ENCODE measurements at places on chromosomes 12 and 14.

GRCh38 chr12:77122236-77122635 lies 56.9 kb upstream of the E2F7 start:
- DNase-seq = no peak

DNA sequence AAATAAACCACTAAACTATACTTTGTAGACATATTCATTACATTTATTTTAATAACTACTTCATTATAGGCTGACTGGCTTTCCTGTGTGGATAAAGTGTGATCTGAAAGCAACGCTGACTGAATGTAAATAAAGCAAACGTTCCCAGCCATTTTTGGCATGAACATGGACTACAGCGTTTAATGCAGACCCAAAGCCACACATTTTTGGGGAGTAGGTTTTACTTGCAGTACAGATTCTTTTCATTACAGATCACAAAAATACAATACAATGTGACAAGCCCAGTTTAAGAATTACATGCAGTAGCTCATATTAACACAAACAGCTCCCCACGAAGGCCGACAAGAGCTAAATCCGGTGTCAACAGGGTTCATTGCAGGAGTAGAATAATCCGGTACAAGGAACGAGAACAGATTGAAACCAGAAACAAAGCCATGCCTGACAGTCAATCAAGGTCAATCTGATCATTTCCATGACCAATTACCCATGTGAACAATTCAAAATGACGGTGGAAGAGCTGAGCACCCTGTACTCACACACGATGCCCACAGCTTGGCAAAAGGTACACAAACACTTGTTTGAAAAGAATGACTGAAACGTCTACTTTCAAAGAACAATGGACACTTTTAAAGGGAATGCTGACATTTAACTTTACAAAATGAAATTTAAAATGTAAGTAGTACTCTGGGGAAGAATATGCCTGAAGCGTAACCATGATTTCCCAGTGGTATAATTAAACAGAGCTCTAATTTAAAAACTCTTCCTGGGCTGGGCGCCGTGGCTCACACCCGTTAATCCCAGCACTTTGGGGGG lies 5.3 kb downstream of the BAG5 start:
- DNase-seq = no peak

GRCh38 chr12:76639646-76640045 lies 80.1 kb upstream of the OSBPL8 start:
- no peak for DNase-seq

- no peak for DNase-seq
Observed at GRCh38 chr12:6030081-6030480, 85.0 kb upstream of the ANO2 start.

DNA sequence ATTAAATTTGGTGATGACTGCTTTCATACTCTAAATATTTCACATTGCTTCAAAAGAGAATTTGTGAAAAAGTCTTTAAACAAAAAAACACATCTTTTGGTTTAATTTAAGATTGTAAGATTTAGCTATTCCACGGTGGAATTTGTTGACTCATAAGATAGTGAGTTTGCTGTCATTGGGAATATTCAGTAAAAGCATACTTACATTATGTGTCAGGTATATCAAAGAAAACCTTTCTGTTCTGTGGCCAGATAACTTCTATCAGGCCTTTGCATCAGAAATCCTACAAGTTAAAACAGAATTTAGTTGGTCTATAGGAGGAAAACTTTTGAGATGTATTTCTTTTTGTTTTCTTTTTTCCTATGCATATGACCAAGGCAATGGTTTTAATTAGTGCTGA lies 148.8 kb upstream of the E2F7 start:
- DNase-seq = no peak

DNA sequence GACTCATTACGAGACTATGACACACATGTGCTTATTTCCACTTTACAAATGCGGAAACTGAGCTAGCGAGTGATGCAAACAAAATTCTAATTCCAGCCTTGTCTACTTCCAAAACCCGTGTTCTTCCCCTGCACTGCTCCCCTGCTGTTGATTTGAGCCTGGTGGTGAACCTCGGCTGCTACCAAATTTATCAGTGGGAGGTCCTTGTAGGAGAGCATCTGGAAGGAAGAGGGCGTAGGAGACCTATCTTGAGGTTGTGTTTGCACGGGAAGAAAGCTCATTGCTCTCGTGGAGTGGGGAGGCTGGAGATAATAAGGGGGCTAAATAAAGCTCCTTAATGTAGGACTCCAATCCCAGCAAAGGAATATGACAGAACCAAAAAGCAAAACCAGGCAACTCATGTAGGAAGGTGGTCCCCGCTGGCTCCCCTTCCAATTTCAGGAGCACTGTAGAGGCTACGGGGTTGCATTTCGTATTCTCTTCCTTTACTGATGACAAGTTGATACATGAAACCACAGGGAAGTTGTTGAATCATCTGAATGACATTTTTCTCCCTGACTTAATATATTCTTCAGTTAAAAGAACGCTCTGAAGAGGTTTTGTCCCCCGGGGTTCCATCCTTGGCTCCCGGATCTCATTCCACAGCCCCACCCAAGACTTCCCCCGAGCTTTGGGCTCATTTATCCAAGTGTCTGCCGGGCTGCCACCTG lies 52.6 kb downstream of the FZD10 start:
- no peak for DNase-seq

GRCh38 chr14:100203146-100203545 lies 35.8 kb upstream of the YY1 start:
- no peak for DNase-seq

DNA sequence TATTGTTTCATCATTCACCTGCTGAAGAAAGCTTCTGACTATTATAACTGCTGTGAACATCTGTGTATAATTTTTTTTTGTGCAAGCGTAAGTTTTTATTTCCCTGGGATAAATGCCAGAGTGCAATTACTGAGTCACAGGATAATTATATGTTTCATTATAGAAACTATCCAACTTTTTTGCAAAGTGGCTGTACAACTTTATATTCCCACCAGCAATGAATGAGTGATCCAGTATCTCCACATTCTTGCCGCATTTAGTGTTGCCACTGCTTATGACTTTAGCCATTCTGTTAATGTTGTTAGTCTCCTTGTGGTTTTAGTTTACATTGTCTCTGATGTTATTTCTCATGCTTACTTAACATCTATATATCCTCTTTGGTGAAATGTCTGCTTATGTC lies 88.1 kb upstream of the CCDC175 start:
- no peak for DNase-seq

GRCh38 chr12:130212384-130212989 lies 50.2 kb downstream of the FZD10 start:
- DNase-seq = no peak

GRCh38 chr12:4091016-4091743 lies 182.4 kb upstream of the CCND2 start:
- DNase-seq = no peak

- DNase-seq = no peak
Observed at GRCh38 chr12:46087916-46088439, 97.6 kb upstream of the SCAF11 start.

DNA sequence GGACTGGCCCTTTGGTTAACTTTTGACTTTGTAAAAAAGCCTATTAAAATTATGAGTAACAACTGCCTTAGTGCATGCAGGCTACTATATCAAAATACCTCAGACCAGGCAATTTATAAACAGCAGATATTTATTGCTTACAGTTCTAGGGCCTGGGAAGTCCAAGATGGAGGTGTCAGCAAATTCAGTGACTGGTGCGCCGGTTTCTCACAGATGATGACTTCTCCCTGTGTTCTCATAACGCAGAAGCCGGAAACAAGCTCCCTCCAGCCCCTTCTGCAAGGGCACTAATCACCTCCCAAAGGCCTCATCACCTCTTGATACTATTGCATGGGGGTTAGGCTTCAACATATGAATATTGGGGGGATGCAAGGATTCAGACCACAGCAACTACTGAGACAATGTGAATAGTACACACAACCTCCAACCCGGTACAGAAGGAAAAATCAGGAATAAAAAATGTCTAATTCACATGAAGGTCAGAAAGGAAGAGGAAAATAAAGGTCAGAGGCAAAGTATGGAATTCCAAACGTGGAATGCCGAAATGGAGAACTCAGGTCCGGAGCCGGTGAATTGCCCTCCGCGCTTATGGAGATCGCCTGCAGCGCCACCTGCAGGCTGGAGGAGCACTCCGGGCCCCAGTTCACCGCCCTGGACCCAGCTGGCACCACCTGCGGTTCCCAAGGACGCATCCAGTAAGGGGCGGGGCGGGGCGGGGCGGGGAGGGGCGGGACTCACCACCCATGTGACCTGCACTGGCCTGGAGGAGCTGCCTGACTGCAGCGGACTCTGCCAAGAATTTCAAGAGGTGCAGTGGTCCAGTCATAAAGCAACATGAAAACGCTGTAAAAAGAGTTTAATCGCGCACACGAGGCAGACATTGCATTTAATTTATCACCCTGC lies 203.4 kb downstream of the KIF26A start:
- DNase-seq = peak; percentile 83

DNA sequence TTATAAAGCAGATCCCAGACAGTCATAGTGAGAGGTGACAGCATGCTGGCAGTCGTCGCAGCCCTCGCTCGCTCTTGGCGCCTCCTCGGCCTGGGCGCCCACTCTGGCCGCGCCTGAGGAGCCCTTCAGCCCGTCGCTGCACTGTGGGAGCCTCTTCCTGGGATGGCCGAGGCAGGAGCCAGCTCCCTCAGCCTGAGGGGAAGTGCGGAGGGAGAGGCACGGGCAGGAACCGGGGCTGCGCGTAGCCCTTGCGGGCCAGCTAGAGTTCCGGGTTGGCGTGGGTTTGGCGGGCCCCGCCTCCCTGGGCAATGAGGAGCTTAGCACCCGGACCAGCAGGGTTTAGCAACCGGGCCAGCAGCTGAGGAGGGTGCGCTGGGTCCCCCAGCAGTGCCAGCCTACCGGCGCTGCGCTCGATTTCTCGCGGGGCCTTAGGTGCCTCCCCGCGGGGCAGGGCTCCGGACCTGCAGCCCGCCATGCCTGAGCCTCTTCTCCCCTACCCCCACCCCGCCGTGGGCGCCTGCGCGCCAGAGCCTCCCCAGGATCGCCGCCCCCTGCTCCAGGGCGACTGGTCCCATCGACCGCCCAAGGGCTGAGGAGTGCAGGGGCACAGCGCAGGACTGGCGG lies 451.2 kb upstream of the DCN start:
- DNase-seq = no peak

DNA sequence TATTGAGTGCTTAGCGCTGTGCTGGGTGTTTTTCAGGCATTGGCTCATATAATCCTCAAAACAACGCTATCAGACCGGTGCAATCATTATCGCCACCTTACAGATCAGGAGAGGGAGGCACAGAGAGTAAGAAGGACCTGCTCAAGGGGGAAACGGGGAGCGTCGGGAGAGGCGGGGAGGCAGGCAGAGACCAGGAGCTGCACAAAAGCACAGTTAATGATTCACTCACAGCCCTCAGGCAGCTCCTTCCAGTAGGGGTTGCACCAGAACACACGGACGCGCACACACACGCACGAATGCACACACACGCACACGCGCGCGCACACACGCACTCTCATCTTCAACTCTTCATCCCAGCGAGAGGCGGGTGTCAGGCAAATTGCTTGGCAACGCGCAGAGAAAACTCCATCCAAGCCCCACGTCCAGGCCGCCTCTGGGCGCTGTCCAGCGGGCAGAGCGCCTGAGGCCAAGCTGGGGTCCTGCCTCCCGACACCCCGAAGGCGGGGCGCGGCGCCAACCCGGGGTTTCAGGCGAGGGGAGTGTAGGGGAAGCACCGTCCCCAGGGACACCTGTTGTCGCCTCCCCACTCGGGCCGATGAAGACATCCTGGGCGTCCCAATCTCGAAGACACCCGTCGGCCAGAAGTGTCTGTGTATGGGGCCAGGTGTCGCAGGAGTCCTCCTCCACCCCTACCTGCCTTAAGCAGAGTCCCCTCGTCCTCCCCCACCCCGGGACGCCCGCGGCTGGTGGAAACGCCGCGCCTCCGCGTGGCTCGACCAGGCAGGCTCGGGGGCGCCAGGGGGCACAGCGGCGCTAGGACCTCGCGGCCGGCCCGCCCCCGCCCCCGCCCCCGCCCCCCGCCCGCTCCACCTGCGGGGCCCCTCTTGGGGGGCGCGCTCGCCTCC lies 35.5 kb upstream of the STON2 start:
- peak; percentile 26 for DNase-seq

DNA sequence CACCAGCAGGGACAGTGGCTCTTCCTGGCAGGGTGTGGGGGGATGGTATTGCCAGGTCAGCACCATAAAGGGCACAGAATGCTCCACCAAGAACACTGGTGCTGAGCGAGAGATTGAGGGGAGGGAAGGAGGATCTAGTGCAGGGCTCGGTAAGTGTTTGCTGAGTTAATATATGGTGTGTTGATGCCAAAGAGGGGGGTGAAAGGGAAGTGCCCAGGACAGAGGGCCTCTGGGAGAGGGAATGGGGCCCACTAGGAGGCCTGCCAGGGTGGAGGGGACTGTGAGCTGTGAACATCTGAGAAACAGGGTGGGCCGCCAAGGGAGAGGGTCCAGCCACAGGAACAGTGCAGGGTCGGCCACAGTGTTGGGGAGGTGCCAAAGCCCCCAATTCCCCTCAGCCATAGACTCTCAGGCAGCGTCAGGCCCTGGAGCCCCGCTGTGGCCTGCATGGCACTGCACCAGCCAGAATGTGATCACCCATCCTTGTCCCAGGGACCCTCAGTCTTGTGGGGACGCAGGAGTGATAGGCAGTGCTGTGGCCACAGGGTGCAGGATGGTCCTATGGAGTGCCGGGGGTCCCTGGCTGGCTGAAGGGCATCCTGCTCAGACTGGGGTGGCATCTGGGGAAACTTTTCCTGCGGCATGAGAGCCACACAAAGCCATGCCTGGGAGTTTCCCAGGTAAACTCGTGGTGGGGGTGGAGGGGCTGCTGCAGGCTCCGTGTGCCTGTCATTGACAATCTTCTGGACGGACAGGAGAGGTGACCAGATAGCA lies 11.9 kb downstream of the RIN3 start:
- DNase-seq = no peak

DNA sequence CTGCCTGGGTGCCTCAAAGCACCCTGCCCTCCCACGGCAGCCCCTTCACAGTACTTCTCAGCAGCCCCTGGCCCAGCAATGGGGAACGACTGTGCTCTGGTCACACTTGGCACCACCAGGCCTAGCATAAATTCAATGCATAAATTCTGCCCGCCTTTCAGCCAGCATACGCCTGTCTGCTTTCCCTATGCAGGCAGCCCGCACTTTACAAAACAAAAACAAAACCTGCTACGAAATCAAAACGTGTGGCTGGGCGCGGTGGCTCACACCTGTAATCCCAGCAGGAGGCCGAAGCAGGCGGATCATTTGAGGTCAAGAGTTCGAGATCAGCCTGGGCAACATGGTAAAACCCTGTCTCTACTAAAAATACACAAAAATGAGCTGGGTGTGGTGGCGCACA lies 33.5 kb downstream of the SNRNP35 start:
- no peak for DNase-seq

DNA sequence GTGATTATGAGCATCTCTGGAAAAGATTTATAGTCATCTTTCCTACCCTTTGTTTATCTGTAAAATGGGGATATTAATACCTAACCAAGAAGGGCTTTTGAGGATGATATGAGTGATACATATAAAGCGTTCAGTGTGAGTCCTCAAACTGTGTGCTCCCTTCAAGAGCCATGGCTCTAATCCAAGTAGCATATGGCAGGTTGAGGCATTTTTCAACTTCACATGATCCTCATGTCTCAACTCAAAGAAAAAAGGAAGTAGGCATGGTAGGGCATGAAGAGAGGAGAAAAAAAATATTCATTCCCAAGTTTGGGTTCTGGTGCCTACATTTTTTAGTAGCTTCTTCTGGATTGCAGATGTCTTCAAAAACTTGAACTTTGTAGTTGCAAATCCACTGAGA lies 286.3 kb upstream of the ATP2B1 start:
- DNase-seq = no peak

- DNase-seq = peak; percentile 45
Observed at GRCh38 chr14:70257526-70257925, 68.8 kb upstream of the SLC8A3 start.

- peak; percentile 55 for DNase-seq
Observed at GRCh38 chr12:29149691-29150281, 708 bp downstream of the FAR2 start.
